ENCODE measurements at places on chromosomes 3 and 15. TPM values are rescaled to one million over a fixed set of nuclear protein-coding genes. Genes with fewer than 3 reads are reported as not detected.
A peak's percentile ranks its signal among the peaks of the same experiment; 100 is the strongest.

Gene CRYGS
- total RNA-seq, result 5.3 TPM

Gene PLSCR5
- total RNA-seq, result not detected

DNA sequence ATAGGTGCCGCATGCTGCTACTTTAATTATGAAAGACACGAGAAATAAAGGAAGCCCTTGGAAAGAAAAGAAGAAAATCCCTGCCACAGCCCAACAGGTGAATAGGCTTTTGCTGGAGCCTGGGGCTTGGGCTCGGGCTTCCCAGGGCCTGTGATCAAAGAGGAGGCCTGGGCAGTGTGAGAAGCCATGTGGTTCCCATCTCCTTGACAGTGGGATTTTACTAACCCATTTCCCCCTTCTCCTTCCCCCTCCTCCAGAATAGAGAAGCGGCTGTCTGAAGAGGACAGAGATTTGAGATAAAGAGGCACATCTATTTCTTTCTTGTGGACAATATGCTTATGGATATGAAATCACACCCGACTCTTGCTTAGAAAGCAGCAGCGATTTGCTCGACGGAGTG is 369.1 kb downstream of the MCTP2 start:
- H3K4me1 ChIP-seq, result no peaks in the 10 kb centered on the region
- H3K4me3 ChIP-seq, result no peak overlapping the region
- DNase-seq, result no peak
- no peaks in the 10 kb centered on the region for H3K36me3 ChIP-seq

DNA sequence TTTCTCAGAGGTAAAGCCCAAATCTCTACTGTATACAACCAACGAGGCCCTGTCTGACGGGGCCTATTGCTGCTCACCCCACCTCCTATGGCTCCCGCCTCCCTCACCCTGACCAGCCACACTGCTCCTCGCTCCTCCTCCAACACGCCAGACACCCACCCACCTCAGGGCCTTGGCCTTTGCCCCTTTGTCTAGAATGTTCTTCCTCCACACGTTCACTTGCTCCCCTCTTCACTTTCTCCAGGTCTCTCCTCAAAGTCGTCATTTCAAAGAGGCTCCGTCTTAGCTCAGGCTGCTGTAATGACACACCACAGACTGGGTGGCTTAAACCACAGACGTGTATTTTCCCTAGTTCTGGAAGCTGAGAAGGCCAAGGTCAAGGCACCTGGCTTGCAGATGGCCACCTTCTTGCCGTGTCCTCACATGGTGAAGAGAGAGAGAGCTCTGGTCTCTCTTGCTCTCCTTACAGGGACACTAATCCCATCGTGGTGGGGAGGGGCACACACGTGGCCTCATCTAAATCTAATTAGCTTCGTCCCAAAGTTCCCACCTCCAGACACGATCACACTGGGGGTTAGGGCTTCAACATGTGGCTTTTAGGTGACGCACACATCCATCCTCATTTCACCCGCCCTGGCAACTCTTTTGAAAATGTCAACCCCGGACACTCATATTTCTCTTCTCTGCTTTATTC is 98.2 kb downstream of the TLE3 start:
- H3K36me3 ChIP-seq, result no peaks in the 10 kb centered on the region
- no peak overlapping the region for H3K27ac ChIP-seq
- no peaks in the 10 kb centered on the region for H3K27me3 ChIP-seq
- no peak overlapping the region for H3K4me3 ChIP-seq
- DNase-seq, result peak; percentile 57

DNA sequence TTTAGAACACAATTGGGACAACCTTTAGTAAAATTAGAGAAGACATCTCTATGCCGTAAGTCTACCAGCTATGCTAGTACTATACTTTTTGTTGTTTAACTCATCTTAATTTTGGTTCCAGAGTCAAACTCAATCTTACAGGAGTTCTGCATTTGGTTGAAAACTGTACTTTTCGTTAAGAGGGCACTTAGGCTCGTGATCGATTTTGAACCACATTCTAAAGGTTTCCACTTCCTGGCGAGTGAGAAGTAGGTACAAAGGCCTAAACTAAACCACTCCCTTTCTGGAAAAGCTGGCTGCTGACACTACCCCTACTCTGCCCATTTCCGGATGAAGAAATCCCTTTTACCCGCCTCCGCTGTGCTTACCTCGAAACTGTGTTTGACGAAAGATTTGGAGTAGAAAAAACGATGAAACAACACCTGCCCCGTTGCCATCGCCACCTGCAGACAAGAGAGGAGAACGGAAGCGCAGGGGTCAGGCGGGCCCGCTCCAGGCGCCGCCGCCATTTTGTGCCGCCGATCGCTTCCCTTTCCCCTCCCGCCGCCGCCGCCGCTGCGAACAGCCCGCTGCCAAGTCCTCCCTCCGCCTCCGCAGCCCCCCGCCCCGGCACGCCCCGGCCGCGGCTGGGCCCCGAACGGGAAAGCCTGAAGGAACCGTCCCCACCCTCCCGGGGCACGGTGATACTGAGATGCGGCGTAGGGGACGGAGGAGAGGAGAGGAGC is 748 bp downstream of the CCNL1 start:
- peaks cover 46% of the 10 kb centered on the region for H3K36me3 ChIP-seq
- peak; percentile 96 for DNase-seq
- H3K27ac ChIP-seq, result peak overlapping the region; percentile 100
- H3K4me3 ChIP-seq, result peak overlapping the region; percentile 87
- H3K4me1 ChIP-seq, result peaks cover 80% of the 10 kb centered on the region

Gene TM4SF18
- 39.6 TPM for total RNA-seq

All from spleen (tissue), 13 donors.